Epithelial cell of umbilical artery (primary cell): ENCODE measurements at places on chromosomes 3 and 15. TPM values are rescaled to one million over a fixed set of nuclear protein-coding genes. Genes with fewer than 3 reads are reported as not detected.

GASK1A gene
- total RNA-seq = not detected in 2 replicates

HDDC3 gene
- total RNA-seq = 17.5 and 22.9 TPM in 2 replicates

RASGRF1 gene
- not detected in 2 replicates for total RNA-seq

GOLGA8N gene
- total RNA-seq = 1.6 and 2.1 TPM in 2 replicates

SEMA3G gene
- 39.5 and 61.1 TPM in 2 replicates for total RNA-seq

A4GNT gene
- not detected in 2 replicates for total RNA-seq
